ENCODE measurements at places on chromosomes 6 and 20. TPM values are rescaled to one million over a fixed set of nuclear protein-coding genes. Genes with fewer than 3 reads are reported as not detected.

HLA-DQA2 gene
- total RNA-seq: not detected

- H3K36me3 ChIP-seq: no peaks in the 10 kb centered on the region
- no peaks in the 10 kb centered on the region for H3K4me1 ChIP-seq
- H3K27ac ChIP-seq: no peak overlapping the region
- no peaks in the 10 kb centered on the region for H3K27me3 ChIP-seq
- H3K4me3 ChIP-seq: no peak overlapping the region
Measured at GRCh38 chr6:49540614-49541013, 9.9 kb upstream of the C6orf141 start.

DNA sequence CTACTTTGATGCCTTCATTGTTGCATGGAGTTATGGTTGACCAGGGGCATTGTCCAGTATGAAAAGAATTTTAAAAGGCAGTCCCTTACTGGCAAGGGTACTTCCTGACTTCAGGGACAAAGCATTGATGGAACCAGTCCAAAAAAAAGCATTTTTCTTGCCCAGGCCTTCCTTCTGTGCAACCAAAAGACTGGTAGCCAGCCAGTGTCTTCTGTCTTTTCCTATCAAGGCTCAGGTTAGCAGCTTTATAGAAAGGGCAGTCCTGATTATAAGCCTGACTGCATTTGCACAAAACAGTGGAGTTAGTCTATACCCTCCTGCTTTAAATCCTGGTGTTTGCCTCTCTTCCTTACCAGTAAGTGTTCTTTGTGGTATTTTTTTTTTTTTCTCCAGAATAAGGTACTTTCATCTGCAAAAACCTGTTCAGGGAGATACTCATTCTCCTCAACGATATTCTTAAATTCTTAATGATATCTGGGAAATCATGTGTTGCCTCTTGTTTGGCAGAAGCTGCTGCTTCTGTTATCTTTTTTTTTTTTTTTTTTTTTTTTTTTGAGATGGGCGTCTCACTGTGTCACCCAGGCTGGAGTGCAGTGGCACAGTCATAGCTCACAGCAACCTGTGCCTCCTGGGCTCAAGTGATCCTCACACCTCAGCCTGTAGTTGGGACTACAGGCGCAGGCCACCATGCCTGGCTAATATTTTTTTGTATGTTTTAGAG, 33.9 kb downstream of the SCAF8 start:
- no peaks in the 10 kb centered on the region for H3K36me3 ChIP-seq
- no peak overlapping the region for H3K4me3 ChIP-seq
- H3K27ac ChIP-seq: no peak overlapping the region

GRCh38 chr6:77829736-77830135, 176.9 kb downstream of the MEI4 start:
- no peaks in the 10 kb centered on the region for H3K4me1 ChIP-seq
- no peaks in the 10 kb centered on the region for H3K27me3 ChIP-seq
- H3K27ac ChIP-seq: no peak overlapping the region

DNA sequence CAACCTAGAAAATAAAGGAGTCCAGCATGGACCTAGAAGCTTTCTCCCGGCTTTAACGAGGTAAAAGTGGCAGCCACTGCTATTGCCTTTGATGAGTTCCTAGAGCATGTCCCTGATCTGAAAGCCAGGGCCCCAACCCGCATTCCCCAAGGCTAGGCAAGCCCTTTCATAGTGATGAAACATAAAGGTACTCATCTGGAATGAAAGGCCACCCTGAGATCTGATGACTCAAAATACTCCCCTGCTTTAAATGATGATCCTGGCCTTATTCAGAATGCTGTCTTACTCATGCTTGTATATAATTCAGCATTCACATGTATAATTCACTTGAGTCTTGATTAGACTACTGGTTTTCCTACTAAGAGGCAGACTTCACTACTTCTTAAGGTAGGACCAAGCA, 21.3 kb downstream of the TTPAL start:
- no peak overlapping the region for H3K4me3 ChIP-seq
- H3K27me3 ChIP-seq: no peaks in the 10 kb centered on the region
- peaks cover 36% of the 10 kb centered on the region for H3K36me3 ChIP-seq
- DNase-seq: no peak
- H3K4me1 ChIP-seq: peaks cover 55% of the 10 kb centered on the region
